CD4-positive, alpha-beta T cell treated with Interleukin-15 for 1 hour (primary cell): ENCODE measurements at places on chromosomes 3 and 15.
A peak's percentile ranks its signal among the peaks of the same experiment; 100 is the strongest.

- peak; percentile 91 for DNase-seq
Measured at GRCh38 chr15:90352107-90352893, at the start of gene ZNF774. TSS of gene ZNF774 (plus strand) at chr15:90352284. CDS start at chr15:90354661, 2,377 bp downstream.

DNA sequence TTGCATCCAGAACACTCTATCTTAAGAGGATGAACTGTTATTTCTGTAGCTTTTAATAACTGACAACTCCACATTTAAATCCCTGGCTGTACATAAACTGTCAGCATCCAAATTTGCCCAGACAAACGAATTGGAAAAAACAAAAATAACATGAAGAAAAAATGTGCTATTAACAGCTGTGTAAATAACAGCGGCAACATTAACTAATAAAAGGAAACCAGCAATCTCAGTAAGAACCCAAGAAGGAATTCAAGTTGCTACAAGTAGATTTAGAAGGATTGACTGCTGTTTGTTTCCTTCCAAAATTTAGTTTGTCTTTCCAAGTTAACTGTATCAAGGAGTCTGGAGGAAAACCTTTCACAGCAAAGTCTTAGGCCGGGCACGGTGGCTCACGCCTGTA lies 550.6 kb upstream of the MDFIC2 start:
- DNase-seq, result no peak

- no peak for DNase-seq
Measured at GRCh38 chr3:192246847-192247559, 480.3 kb downstream of the FGF12 start.

- no peak for DNase-seq
Measured at GRCh38 chr3:71201939-71202338, 381.6 kb downstream of the FOXP1 start.

GRCh38 chr15:83289160-83289559 lies 4.7 kb upstream of the BNC1 start:
- DNase-seq, result no peak

DNA sequence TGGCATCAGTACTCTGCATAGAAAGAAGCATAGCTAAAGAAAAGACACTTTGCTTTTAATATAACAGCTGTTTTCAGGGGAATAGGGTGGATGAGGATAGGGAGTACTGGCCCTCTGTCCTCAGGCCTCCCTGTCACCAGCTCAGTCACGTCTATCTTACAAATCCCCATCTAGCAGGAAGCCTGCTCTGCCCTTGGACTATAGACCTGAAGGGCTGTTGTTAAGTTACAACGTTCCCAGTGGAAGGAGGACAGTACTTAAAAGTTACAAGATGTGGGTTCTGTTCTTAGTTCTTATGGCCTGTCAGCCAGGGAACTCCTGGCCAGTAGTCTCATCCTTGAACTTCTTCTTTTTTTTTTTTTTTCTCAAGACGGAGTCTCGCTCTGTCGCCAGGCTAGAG lies 70.5 kb downstream of the RPL39L start:
- DNase-seq, result no peak

DNA sequence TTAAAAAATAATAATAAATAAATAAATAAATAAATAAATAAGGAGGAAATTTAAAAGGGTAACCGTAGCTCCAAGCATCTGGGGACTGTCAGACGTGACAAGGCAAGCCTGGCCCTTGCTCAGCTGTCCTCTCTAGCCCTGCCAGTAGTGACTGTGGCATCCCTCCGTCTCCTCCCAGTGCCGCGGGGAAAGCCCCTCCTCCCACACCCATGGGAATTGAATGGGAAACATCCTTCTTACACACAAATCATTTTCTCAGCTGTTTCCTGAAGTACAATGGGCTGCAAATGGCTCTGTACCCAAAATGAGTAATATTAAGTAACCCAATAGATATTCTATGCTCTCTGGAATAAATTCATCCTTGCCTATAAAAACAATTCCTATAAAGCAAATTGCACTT lies 101.6 kb upstream of the RAD18 start:
- no peak for DNase-seq

- no peak for DNase-seq
Measured at GRCh38 chr15:43276563-43277200, 10.0 kb upstream of the TGM5 start.

DNA sequence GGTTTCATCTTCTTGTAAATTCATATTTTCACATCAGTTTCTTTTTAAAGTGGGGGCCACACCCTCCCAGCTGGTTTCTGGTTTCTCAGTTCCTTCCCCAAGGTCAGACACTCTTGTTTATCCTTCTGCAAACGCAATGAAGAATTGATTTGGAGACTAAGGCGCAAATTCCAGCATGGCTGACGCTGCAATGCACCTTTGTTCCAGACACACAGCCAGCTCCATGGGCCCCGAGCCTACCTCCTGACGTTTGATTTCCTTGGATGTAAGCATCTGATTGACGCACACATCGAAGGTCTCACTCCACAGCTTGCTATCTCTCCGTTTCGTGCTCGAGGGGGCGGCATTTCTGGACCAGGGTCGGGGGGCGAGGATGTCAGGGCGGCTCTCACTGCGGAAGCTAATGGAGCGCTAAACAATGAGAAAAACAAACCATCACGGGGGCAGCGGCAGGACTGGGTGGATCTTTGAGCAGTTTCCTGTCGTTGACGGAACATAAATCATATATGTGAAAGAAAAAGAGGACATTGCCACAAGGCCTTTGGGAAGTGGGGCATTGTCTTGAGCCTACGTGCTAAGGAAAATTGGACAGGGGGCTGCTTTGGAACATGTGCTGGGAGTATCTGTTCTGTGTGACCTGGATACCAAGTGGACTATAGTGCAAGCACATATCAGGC lies 46.9 kb downstream of the ARHGEF3 start:
- peak; percentile 39 for DNase-seq

- DNase-seq, result no peak
Measured at GRCh38 chr3:35565048-35565447, 74.3 kb upstream of the ARPP21 start.

DNA sequence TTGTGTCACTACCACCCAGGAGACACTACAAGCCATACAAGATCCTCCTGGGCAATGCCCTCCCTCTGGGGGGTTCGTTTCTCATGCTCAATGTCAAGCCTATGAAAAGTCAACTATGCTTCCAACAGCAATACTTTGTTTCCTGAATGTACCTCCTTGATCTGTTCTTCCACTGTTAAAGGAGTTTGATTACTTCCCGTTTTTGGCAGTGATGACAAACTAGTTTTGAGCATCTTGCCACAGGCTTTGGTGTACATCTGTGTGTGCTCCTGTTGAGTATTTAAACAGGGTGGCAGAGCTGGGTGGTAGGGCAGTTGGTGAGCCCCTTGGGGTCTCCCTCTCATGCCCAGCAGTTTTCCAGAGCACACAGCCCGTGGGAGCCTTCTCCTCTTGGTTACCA lies 81.4 kb downstream of the IL12A start:
- no peak for DNase-seq

GRCh38 chr3:50147861-50148260 lies 7.3 kb upstream of the SEMA3F start:
- no peak for DNase-seq

- no peak for DNase-seq
Measured at GRCh38 chr3:10768708-10769394, 47.2 kb upstream of the SLC6A11 start.

DNA sequence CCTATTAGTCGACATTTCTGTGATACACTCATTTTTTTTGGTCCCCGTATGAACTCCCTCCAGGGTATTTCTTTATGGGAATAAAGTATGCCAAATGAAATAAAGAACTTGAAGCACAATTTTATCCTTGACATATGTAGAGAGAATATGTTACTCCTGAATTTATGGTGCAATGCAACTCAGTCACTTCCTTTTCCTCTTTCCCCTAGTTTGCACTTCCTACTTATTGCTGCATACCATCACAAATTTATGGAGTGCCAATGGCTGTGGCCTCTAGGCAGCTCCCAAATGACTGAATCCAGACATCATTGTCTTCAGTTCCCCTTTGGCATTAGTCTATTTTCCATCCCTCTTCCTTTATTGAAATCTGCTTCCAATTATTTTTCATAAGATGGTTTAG lies 403.5 kb downstream of the FHIT start:
- DNase-seq, result no peak

DNA sequence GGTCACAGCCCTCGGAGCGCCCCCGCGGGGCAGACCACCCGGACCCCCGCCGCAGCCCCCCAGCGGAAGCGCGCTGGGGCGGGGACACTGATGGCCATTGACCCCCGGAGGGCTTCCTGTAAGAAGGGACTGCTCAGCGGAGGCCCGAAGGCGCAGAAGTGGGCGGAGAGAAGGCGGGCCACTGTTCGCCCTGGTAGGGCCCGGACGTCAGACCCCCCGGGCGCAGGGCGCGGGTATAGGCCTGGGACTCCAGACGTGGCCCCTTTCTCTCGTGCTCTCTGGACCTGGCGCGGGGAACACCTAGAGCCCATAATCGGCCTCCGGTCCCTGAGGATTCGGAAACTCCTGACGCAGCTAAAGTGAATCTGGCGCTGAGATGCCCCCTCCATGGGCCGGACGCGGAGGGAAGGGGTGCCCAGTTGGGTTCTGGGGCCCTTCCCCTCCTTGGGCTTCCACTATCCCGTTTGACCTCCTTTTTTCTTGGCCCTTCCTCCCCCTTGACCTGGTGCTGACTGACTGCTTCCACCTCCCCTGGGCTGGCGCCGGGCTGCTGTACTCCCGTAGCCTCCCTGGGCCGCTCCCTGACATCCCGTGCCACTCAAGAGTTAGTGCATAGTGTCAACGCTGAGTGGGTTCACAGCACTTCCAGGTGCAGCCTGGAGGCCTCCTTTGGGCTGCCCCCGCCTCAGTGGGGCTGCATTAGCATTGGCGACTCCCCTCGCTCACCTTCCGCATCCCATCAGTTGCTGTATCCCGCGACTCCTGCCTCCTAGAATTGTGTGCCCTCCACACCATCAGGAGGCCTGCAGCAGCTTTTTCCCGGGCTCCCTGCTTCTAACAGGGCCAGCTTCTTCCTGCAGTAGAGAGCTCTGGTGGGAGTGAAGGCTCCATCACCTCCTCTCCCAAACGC lies 694 bp downstream of the ABTB1 start:
- peak; percentile 53 for DNase-seq

GRCh38 chr3:88997260-88997659 lies 110.2 kb upstream of the EPHA3 start:
- no peak for DNase-seq

DNA sequence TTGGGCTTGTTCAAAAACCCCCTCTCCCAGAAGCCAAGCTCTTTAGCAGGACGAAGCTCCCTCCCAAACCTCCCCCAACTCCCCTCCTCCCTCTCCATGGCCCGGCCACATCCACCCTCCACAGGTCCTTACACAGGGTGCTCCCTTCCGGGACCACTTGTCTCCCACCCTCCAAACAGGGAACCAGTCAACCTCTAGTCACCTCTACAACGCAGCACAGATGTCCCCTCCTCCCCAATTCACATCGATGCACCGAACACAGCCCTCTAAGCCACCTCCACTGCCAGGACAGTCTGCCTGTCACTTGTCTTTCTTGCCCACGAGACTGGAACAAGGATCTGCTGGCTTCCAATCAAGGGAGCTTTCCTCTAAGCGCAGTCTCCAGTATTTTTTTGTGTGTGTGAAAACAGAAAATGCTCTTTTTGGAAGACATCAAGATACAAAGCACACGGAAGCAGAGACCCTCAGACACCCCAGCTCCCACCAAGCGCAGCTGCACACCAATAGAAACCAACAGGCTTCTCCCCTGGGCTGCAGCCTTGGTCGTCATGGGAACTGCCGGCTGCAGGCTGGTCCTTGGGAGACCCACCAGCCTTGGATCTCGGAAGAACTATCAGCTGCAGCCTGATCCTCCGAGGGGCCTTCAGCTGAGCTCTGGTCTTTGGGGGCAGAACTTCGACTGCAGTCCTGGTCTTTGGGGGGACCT lies 26.5 kb downstream of the IQSEC1 start:
- no peak for DNase-seq

DNA sequence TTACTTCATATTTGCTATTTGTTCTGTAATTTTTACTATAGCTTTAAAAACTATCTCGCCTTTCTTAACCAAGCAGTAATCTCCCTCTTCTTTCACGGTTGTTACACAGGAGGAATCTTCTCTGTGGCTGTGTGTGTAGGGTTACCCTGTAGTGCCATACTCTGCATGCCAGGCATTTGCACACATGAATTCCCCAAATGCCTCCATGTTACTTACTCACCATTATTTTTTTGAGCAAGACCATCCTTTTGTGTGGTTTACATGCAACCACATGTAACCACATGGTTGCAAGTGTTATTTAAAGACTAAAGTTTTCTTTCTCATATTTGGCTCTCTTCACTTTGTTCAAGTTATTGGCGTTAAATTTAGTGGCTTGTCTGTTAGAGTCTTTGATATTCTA lies 45.5 kb downstream of the HPS3 start:
- DNase-seq, result no peak

GRCh38 chr3:149727656-149728055 lies 24.6 kb downstream of the COMMD2 start:
- DNase-seq, result no peak

DNA sequence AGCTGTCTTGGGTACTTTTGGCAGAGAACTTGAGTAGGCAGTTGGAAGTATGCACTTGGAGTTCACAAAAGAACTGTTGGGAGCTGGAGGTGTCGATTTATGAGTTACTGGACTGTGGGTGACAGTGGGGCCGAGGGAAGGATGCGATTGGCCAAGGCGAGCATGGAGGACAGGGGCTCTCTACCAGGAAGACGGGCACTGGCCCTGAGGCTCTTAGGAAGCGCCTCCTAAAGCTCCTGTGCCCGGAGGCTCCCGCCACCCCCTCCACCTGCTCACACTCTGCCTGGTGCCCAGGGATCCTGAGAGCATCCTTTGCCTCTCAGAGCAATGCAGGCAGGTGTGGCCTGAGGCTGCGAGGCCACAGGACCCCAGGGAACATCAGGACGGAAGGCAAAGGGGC lies 69.0 kb downstream of the CRTC3 start:
- DNase-seq, result no peak

- DNase-seq, result no peak
Measured at GRCh38 chr3:144900366-144900765, 928.7 kb downstream of the DIPK2A start.

- DNase-seq, result no peak
Measured at GRCh38 chr3:138842483-138843188, 7.9 kb upstream of the PIK3CB start.

DNA sequence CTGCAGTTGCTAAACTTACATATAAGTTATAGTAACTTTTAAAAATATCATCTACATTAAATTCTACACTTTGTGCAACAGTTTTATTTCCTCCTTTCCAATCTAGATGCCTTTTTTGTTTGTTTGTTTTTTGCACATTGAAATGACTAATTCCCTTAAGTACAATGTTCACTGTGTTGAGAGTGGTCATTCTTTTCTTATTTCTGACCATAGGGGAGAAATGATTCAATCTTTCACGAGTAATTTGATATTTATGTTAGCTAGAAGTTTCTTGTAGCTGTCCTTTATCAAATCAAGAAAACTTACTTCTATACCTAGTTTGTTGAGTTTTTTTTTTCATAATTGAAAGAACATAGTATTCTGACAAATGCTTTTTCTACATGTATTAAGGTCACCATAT lies 85.0 kb upstream of the CBLB start:
- no peak for DNase-seq

DNA sequence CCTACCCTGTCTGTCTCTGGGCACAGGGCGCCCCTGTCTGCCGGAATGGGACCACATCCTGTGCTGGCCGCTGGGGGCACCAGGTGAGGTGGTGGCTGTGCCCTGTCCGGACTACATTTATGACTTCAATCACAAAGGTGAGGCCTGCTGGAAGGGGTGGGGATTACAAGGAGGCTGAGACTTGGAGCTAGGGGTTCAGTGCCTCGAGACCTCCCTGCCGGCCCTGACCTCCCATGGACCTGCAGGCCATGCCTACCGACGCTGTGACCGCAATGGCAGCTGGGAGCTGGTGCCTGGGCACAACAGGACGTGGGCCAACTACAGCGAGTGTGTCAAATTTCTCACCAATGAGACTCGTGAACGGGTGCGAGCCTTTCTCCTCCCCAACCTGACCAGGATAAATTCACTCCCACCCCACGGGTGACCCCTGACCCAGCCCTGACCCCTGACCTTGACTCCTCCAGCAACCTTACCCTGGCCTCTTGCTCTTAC lies 20.4 kb downstream of the PTH1R start:
- DNase-seq, result no peak
